Mammary epithelial cell (primary cell): ENCODE measurements at places on chromosomes 2 and 18. TPM values are rescaled to one million over a fixed set of nuclear protein-coding genes. Genes with fewer than 3 reads are reported as not detected.

The MEIS1 gene
- polyA plus RNA-seq = 2.0 TPM

The CIDEA gene
- polyA plus RNA-seq = 4.9 TPM

The TSGA10 gene
- 1.3 TPM for polyA plus RNA-seq

The PPM1G gene
- polyA plus RNA-seq = 104 TPM

The NAT8 gene
- not detected for polyA plus RNA-seq

The TEKT4 gene
- not detected for polyA plus RNA-seq

The PCARE gene
- 0.05 TPM for polyA plus RNA-seq

The B4GALT6 gene
- polyA plus RNA-seq = 6.1 TPM

The GKN1 gene
- polyA plus RNA-seq = not detected

The TTR gene
- polyA plus RNA-seq = not detected

The OSR1 gene
- polyA plus RNA-seq = 31.8 TPM

The HRH4 gene
- not detected for polyA plus RNA-seq

The CD28 gene
- not detected for polyA plus RNA-seq

The CRIM1 gene
- polyA plus RNA-seq = 103 TPM

The TBC1D8 gene
- polyA plus RNA-seq = 13.2 TPM

The VWC2L gene
- not detected for polyA plus RNA-seq

The ACKR3 gene
- polyA plus RNA-seq = 15.3 TPM

The NRBP1 gene
- polyA plus RNA-seq = 128 TPM

The LOXL3 gene
- 2.2 TPM for polyA plus RNA-seq
